WTC11 (cell line): ENCODE measurements at places on chromosomes 4 and X.

GRCh38 chrX:151225843-151226242 lies 49.5 kb downstream of the GPR50 start:
- no peaks in the 10 kb centered on the region for H3K36me3 ChIP-seq
- H3K27ac ChIP-seq, result no peak overlapping the region
- no peak for DNase-seq

DNA sequence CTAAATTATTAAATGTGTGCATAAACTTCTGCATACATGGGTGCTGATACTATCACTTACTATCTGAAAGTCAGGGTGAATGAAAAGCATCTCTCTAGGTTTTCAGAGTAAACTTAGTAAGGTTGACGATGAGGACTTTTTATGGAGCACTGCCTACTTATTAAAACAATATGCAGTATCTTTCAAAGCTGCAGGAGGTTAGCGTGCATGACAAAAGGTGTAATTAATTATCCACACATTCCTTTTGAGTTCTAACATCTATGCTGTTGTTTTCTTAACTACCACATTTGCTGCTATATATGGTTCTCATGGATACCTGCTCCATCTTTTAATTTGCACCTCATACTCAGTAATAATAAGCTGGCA lies 256.2 kb downstream of the FSTL5 start:
- H3K36me3 ChIP-seq, result peaks cover 3% of the 10 kb centered on the region
- no peaks in the 10 kb centered on the region for H3K27me3 ChIP-seq
- DNase-seq, result no peak
- no peak overlapping the region for H3K4me3 ChIP-seq
- H3K27ac ChIP-seq, result no peak overlapping the region

- H3K27ac ChIP-seq, result no peak overlapping the region
- H3K4me1 ChIP-seq, result no peaks in the 10 kb centered on the region
- no peaks in the 10 kb centered on the region for H3K27me3 ChIP-seq
- no peak overlapping the region for H3K4me3 ChIP-seq
- DNase-seq, result no peak
Observed at GRCh38 chr4:120801137-120801758, 121.3 kb downstream of the PRDM5 start.

DNA sequence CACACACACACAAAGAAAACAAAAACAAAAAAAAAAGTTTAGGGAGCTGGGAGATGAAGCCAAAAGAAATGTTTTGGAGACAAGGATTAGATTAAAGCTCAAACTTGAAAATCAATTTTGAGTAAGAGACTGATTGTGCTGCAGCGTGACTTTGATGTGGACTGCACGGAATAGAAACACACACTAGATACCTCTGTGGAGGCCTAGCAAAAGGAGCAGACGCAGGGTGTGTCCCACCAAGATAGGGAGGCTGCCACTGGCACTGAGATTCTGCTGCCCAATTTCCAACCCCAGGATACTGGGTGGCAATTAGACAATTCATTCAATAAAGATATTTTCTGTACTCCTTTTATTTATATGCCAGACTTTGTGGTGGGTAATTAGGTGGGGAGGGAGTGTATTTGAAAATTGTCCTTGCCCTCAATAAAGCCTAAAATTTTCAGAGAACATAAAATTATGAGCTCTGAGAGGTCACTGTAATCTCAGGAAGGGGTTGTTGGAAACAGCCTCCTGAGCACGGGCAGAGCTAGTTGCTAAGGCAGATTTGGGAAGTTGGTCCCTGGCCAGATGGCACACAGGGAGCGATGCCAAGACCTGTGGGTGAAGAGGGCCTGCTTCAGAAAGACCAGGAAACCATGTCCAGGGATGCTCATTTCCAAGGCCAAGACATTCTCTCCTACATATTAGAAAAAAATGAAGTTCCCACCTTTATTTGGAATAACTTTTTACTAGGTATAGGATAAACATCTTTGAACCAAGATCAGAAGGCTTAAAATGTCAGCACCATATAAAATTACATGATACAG lies 1.9 kb upstream of the PPP3CA start:
- peaks cover 21% of the 10 kb centered on the region for H3K4me1 ChIP-seq
- no peaks in the 10 kb centered on the region for H3K36me3 ChIP-seq
- peaks cover 21% of the 10 kb centered on the region for H3K27me3 ChIP-seq
- no peak for DNase-seq

DNA sequence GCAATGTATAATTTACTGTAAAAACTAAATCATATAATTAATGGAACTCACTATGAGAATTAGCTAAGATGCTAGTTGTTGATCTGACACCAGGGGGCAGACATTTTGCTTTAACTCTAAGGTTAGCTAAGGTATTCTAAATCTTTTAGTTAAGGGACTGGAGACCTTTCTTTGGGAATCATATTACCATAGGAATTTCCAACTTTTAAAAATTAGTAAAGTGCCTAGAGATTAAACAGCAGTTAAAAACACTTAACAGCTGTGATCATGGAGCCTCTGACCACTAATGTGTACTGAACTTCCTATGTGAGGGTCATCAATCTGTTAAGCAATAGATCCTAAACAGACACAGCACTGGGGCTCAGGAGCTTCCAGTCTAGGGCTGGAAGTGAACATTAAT lies 226.6 kb downstream of the NSUN7 start:
- no peak overlapping the region for H3K4me3 ChIP-seq
- no peak overlapping the region for H3K27ac ChIP-seq
- H3K4me1 ChIP-seq, result 0 out of 2 replicates have a peak, but pooled peaks cover 2% of the 10 kb centered on the region
- H3K27me3 ChIP-seq, result no peaks in the 10 kb centered on the region
- DNase-seq, result peak; percentile 26

- H3K27ac ChIP-seq, result no peak overlapping the region
- no peaks in the 10 kb centered on the region for H3K4me1 ChIP-seq
- peaks cover 7% of the 10 kb centered on the region for H3K27me3 ChIP-seq
- no peaks in the 10 kb centered on the region for H3K36me3 ChIP-seq
- DNase-seq, result no peak
- H3K4me3 ChIP-seq, result no peak overlapping the region
Observed at GRCh38 chr4:46804781-46805413, 104.1 kb downstream of the COX7B2 start.

DNA sequence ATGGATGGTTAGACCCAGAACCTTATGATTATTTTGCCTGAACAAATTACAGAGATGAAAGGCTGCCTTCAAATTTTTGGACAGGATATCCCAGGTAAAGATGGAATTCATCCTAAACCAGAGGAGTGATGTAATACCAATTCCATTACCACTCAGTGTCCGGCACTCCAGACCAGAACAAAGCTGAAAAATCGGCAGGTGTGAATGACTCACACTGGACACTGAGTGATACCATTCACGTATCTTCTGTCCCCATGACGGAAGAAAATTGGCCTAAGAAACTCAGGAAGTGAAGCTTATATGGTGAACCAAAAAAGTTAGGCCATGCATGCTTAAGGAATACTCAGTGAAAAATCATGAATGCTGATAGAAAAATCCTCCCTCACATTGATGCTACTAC lies 34.5 kb downstream of the PALLD start:
- no peaks in the 10 kb centered on the region for H3K27me3 ChIP-seq
- H3K27ac ChIP-seq, result no peak overlapping the region
- DNase-seq, result no peak
- no peaks in the 10 kb centered on the region for H3K36me3 ChIP-seq

- no peaks in the 10 kb centered on the region for H3K36me3 ChIP-seq
- peaks cover 34% of the 10 kb centered on the region for H3K4me1 ChIP-seq
- H3K4me3 ChIP-seq, result no peak overlapping the region
- H3K27ac ChIP-seq, result no peak overlapping the region
- no peak for DNase-seq
Observed at GRCh38 chr4:184807256-184807655, 18.5 kb downstream of the ACSL1 start.

DNA sequence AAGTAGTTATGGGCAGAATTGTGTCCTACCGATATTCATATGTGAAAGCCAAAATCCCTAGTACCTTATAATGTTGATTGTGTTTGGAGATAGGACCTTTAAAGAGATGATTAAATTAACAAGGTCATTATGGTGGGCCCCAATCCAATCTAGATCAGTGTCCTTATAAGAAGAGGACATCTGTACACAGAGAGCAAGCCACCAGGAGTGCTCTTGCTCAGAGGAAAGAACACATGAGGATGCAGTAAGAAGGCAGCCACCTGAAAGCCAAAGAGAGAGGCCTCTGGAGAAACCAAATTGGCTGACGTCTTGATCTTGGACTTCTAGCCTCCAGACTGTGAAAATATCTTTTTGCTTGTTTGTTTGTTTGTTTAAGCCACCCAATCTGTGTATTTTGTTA lies 1290.8 kb upstream of the PABPC4L start:
- H3K4me1 ChIP-seq, result peaks cover 2% of the 10 kb centered on the region
- H3K36me3 ChIP-seq, result no peaks in the 10 kb centered on the region
- DNase-seq, result no peak
- no peak overlapping the region for H3K4me3 ChIP-seq

- no peak for DNase-seq
- no peaks in the 10 kb centered on the region for H3K36me3 ChIP-seq
- no peaks in the 10 kb centered on the region; the same call in 1 of the 2 replicates for H3K27me3 ChIP-seq
- no peak overlapping the region for H3K4me3 ChIP-seq
Observed at GRCh38 chrX:12013211-12013618, 125.1 kb upstream of the FRMPD4 start.

DNA sequence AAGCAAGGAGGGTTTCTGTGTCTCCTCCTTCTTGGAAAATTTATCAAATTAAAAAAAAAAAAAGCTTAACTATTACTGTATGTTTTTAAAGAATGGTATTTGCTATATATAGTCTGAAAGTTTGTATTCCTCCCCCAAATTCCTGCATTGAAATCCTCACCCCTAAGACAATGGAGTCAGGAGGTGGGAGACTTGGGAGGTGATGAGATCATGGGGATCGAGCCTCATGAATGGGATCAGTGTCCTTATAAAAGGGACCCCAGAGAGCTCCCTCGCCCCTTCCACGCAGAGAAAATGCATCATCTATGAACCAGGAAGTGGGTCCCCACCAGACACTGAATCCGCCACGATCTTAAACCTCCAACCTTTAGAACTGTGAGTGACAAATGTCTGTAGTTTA lies 50.1 kb downstream of the DHRSX start:
- DNase-seq, result no peak
- H3K4me3 ChIP-seq, result no peak overlapping the region
- peaks cover 24% of the 10 kb centered on the region for H3K4me1 ChIP-seq
- peak overlapping the region; percentile 80; the same call in 1 of the 2 replicates for H3K27ac ChIP-seq
- no peaks in the 10 kb centered on the region for H3K27me3 ChIP-seq

- no peak overlapping the region for H3K4me3 ChIP-seq
- peaks cover 7% of the 10 kb centered on the region; the same call in 1 of the 2 replicates for H3K36me3 ChIP-seq
- DNase-seq, result no peak
- no peaks in the 10 kb centered on the region; the same call in 1 of the 2 replicates for H3K27me3 ChIP-seq
- H3K4me1 ChIP-seq, result no peaks in the 10 kb centered on the region
Observed at GRCh38 chr4:87278335-87278794, 44.3 kb downstream of the HSD17B13 start.

GRCh38 chrX:83145876-83146275 lies 362.2 kb upstream of the POU3F4 start:
- H3K36me3 ChIP-seq, result no peaks in the 10 kb centered on the region
- no peak overlapping the region for H3K4me3 ChIP-seq
- H3K27ac ChIP-seq, result no peak overlapping the region
- no peaks in the 10 kb centered on the region for H3K27me3 ChIP-seq

- H3K27ac ChIP-seq, result no peak overlapping the region
- H3K27me3 ChIP-seq, result no peaks in the 10 kb centered on the region
Observed at GRCh38 chr4:106803083-106803482, 233.0 kb downstream of the DKK2 start.

DNA sequence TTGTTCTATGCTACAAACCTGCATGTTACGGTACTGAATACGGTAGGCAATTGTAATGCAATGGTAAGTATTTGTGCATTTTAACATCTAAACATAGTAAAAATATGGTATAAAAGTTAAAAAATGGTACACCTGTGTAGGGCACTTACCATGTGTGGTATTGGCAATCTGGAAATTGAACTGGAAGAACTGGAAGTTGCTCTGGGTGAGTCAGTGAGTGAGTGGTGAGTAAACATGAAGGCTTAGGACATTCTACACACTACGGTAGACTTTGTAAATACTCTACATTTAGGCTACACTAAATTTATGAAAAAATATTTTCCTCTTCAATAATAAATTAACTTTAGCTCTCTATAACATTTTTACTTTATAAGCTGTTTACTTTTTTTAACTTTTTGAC lies 78.9 kb downstream of the RRAGB start:
- DNase-seq, result no peak
- H3K4me3 ChIP-seq, result no peak overlapping the region
- no peaks in the 10 kb centered on the region for H3K4me1 ChIP-seq
- no peak overlapping the region for H3K27ac ChIP-seq

- no peak overlapping the region for H3K4me3 ChIP-seq
- no peak overlapping the region for H3K27ac ChIP-seq
- H3K27me3 ChIP-seq, result no peaks in the 10 kb centered on the region
- H3K4me1 ChIP-seq, result no peaks in the 10 kb centered on the region
- H3K36me3 ChIP-seq, result no peaks in the 10 kb centered on the region
Observed at GRCh38 chrX:116172976-116173375, 2.4 kb downstream of the AGTR2 start.

DNA sequence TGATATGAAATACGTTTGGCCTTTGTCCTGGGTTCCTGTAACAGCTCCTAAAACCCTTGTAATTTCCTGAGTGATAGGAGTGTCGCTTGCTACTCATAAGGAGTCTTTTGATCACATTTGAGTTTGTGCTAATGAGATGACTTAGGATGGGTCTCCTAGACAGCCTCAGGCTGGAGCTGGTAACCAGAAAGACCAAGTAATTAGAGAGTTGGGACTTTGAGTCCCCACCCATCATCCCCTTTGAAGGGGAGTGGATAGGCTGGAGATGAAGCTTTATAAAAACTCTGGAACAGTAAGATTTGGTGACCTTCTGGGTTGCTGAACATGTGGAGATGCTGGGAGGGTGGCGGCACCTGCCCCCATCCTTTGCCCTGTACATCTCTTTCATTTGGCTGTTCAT lies 2.9 kb downstream of the SEC24B start:
- no peaks in the 10 kb centered on the region for H3K27me3 ChIP-seq
- peaks cover 62% of the 10 kb centered on the region for H3K4me1 ChIP-seq
- no peak overlapping the region for H3K4me3 ChIP-seq
- H3K27ac ChIP-seq, result no peak overlapping the region
- no peaks in the 10 kb centered on the region for H3K36me3 ChIP-seq

DNA sequence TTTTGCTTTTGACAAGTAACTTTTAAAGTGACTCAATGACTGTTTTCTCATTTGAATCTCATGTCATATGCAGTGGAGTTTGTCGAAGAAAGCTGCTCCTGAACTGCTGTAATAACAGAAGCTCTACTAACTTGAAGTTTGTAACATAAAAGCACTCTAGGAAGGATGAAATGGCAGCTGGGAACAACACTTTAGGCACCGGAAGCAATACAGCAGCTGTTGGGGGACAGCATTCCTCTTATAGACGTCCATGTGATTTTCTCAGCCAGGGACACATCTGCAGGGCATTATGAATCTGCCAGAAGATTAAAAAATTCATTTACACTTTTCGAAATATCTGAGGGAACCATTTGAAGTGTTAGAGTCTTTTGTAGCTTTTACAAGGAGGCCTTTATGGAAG lies 1035.8 kb downstream of the ADGRL3 start:
- H3K27me3 ChIP-seq, result no peaks in the 10 kb centered on the region
- DNase-seq, result no peak
- peaks cover 5% of the 10 kb centered on the region; the same call in 1 of the 2 replicates for H3K4me1 ChIP-seq
- no peak overlapping the region for H3K27ac ChIP-seq

- peaks cover 55% of the 10 kb centered on the region for H3K4me1 ChIP-seq
- peak overlapping the region; percentile 66 for H3K4me3 ChIP-seq
Observed at GRCh38 chr4:132124624-132124974, 1024.5 kb upstream of the PCDH10 start.
